ENCODE measurements at places on chromosomes 7 and 10. TPM values are rescaled to one million over a fixed set of nuclear protein-coding genes. Genes with fewer than 3 reads are reported as not detected.

DNA sequence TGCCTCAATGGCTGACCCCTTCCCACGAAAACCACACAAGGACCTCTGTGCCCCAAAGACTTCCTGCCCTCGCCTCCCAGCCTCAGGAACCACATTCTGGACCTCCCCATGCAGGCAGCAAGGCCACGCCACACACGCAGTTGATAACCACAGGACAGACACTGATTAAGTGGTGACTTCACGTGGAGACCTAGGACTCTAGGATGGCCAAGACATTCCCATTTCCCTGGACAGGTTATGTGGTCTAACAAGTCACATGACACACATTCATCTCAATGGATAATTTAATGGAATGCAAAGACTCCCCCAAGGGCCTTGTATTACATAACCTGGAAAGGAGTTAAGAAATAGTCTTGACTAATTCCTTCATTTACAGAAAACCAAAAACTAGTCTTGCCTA, 110.2 kb downstream of the LARP4B start:
- H3K36me3 ChIP-seq: peaks cover 98% of the 10 kb centered on the region
- no peak for DNase-seq
- no peaks in the 10 kb centered on the region for H3K27me3 ChIP-seq
- H3K4me1 ChIP-seq: no peaks in the 10 kb centered on the region

DNA sequence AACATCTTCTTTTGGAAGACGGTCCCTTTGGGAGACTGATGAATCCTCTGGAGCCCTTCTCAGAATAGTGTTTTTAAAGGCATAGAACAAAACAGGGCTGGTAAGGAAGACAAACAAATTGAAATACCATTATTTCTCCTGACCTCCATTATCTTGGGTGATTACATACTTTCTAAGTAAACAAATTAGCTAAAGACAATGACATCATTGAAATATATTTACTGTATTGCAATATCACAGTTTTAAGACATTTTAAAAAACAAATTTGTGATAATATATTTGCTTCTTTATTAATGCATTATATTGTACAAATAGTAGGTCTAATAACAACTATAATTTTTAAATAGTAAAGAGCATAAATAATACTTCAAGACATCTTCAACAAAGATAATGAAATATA, 152.2 kb upstream of the CDK1 start:
- H3K27ac ChIP-seq: no peak overlapping the region
- H3K27me3 ChIP-seq: no peaks in the 10 kb centered on the region
- H3K4me1 ChIP-seq: no peaks in the 10 kb centered on the region
- H3K36me3 ChIP-seq: no peaks in the 10 kb centered on the region
- DNase-seq: no peak

GRCh38 chr10:49568235-49568634, 29.3 kb upstream of the ERCC6 start:
- H3K36me3 ChIP-seq: no peaks in the 10 kb centered on the region
- H3K27ac ChIP-seq: no peak overlapping the region
- no peak for DNase-seq
- H3K4me3 ChIP-seq: no peak overlapping the region

- no peaks in the 10 kb centered on the region for H3K4me1 ChIP-seq
- no peak for DNase-seq
These were observed 245.9 kb downstream of the SKAP2 start for GRCh38 chr7:26618449-26618848.

DNA sequence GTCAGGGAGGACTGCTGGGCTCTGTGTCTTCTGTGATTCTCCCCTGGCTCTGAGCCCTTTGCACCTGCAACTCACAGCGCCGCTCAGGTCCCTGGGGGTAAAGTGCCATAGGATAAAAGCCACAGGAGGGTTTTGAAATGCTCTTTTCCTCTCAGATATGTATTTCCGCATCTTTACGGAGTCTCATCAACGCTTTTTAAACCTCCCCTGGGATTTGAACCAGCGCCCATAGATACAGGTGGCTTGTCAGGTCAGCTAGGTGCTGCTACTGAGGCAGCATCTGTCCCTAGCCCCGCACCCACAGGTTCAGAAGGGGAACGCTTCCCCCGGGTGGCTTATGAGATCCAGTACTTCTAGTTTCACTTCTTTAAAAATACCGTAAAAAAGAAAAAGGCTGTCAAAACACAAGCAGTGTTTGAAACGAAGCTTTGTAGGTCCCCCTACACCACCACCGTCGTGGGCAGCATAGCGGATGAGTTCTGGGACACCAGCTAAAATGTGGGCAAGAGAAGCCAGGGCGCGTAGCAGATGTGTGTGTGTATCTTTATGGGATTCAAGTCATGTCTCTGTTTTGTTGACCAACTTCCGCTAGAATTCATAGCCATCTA, 173.5 kb downstream of the CUX1 start:
- no peak overlapping the region for H3K27ac ChIP-seq
- H3K36me3 ChIP-seq: no peaks in the 10 kb centered on the region
- H3K4me1 ChIP-seq: peaks cover 14% of the 10 kb centered on the region
- H3K4me3 ChIP-seq: no peak overlapping the region
- H3K27me3 ChIP-seq: no peaks in the 10 kb centered on the region

DNA sequence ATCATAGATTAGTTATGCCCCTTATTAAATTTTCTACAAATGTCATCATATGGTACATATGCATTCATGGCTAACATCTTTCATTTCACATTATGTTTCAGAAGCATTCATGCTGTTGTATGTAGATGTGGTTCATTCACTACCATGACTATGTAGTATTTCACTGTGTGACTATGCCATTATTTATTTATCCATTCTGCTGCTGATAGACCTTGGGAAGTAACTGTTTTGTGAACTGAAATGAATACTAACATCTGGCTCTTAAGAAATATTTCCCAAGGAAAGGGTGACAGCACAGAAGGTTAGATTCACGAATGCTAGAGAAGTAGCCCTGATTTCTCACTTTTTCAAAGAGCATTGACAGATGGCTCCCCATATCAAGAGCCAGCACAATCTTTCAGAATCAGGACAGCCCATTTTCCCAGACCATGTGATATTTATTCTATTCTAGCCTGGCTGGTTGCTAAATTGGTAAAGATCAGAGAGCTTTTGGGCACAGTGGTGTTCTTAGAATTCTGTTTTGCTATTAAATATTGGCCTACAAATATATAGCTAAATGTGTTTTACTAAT, 157.4 kb downstream of the DYNC1I1 start:
- H3K4me3 ChIP-seq: no peak overlapping the region
- H3K27me3 ChIP-seq: no peaks in the 10 kb centered on the region
- no peak overlapping the region for H3K27ac ChIP-seq

DNA sequence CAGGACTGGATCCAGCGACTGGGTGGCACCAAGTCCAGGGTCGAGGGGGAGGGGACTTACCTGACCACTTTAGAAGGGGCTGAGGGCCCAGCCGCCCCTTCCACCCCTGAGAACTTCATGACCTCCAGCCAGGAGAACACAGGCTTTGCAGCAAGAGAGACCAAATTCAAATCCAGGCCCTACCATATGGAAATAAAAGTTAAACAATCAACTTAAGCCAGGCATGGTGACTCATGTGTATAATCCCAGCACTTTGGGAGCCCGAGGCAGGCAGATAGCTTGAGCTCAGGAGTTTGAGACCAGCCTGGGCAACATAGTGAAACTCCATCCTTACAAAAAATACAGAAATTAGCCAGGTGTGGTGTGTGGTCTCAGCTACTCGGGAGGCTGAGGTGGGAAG, 61.9 kb downstream of the COL13A1 start:
- no peaks in the 10 kb centered on the region for H3K27me3 ChIP-seq
- no peaks in the 10 kb centered on the region for H3K36me3 ChIP-seq
- H3K4me1 ChIP-seq: peaks cover 38% of the 10 kb centered on the region
- no peak overlapping the region for H3K4me3 ChIP-seq
- H3K27ac ChIP-seq: no peak overlapping the region
- DNase-seq: no peak

- peaks cover 41% of the 10 kb centered on the region for H3K4me1 ChIP-seq
- peak overlapping the region; percentile 63 for H3K27ac ChIP-seq
- H3K27me3 ChIP-seq: no peaks in the 10 kb centered on the region
- no peak overlapping the region for H3K4me3 ChIP-seq
- DNase-seq: no peak
- no peaks in the 10 kb centered on the region for H3K36me3 ChIP-seq
These were observed 30.0 kb downstream of the TACC2 start for GRCh38 chr10:122018951-122019413.

DNA sequence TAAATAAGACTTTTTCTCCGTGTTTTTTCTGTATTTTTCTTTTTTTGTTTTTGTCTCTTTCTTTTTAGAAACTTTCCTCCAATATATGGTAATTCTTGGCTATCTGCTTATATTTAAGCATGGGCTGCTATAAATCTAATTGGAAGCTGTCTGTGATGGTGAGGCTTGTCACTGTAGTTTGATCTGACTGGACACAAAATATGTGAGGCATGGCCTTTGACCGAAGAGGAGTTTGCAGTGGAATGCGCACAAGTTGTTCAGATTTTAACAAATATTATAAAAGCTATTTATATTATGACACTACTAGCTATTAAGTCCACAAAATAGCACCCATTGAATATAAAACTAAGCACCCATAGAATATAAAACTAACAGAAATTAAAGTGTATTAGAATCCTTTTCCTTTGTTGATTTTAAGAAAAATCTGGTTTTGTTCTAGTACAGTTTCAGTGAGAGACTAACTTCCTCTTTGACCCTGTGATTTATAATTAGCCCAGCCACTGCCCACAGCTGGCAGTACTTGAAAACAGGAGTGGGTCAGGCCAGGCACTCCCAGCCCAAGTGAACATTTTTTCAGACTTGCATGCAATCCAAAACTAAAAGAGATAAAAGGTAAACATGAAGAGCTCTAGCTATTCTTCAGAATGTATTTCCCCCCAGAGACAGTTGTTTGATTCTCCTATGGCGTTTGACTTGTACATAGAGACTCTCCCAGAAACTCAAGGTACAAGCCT, 69.9 kb upstream of the FGL2 start:
- H3K27ac ChIP-seq: peak overlapping the region; percentile 53
- DNase-seq: peak; percentile 53
- H3K27me3 ChIP-seq: no peaks in the 10 kb centered on the region
- H3K4me3 ChIP-seq: no peak overlapping the region
- no peaks in the 10 kb centered on the region for H3K36me3 ChIP-seq

GRCh38 chr7:2242541-2243429, 759 bp downstream of the NUDT1 start:
- H3K36me3 ChIP-seq: peaks cover 18% of the 10 kb centered on the region
- peak overlapping the region; percentile 68 for H3K27ac ChIP-seq
- H3K4me1 ChIP-seq: peaks cover 29% of the 10 kb centered on the region
- peak overlapping the region; percentile 90 for H3K4me3 ChIP-seq
- no peak for DNase-seq
- no peaks in the 10 kb centered on the region for H3K27me3 ChIP-seq

DNA sequence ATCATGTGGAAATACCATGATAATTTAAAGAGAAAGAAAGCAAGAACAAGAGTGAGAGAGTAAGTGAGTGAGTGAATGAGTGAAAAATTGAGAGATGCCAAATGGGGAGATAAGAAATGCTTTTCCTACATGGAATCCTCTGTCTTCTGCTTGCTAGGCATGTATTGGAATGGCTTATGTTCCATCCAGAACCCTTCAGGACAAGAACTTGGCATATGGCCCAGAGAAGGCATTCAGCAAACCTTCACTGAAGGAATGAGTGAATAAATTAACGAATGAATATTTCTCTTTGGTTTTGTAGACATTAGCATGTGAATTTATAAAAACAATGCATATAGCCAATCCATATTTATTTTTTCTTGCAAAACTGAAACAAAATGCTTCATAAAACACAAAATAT, 162.2 kb downstream of the LRRTM3 start:
- DNase-seq: no peak
- no peaks in the 10 kb centered on the region for H3K36me3 ChIP-seq
- no peak overlapping the region for H3K27ac ChIP-seq
- H3K27me3 ChIP-seq: no peaks in the 10 kb centered on the region
- H3K4me3 ChIP-seq: no peak overlapping the region
- peaks cover 13% of the 10 kb centered on the region for H3K4me1 ChIP-seq

DNA sequence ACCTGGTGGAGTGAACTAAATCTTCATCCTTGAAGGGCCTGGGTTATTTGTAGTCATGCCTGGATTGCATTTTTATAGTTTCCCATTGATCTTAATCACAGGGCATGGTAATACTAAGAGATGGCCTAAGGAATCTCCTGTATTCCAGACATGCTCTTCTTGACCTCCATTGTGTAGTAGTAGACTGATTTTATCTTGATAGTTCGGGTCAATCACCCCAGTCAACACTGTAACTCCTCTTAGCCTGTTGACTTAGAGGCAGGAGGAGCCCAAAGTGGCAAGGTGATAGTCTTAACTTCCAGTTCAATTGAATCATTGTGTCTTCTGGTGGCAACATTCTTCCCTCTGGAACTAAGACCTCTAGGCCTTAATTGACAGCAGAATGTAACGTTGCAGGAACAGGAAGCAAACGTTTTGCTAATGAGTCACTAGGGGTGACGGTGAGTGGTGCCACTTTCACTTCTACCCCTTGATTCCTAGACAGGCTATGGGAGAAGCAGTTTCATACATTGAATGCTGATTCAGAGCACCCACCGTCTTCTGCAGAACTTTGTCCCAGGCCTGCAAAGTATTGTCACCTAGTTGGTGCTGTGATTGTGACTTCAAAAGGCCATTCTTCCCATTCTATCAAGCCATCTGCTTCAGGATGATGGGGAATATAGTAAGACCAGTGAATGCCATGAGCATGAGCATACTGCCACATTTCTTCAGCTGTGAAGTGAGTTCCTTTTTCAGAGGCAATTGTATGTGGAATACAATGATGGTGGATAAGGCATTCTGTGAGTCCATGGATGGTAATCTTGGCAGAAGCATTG, 24.0 kb upstream of the PAPSS2 start:
- no peak overlapping the region for H3K27ac ChIP-seq
- peak; percentile 82 for DNase-seq
- H3K36me3 ChIP-seq: no peaks in the 10 kb centered on the region

DNA sequence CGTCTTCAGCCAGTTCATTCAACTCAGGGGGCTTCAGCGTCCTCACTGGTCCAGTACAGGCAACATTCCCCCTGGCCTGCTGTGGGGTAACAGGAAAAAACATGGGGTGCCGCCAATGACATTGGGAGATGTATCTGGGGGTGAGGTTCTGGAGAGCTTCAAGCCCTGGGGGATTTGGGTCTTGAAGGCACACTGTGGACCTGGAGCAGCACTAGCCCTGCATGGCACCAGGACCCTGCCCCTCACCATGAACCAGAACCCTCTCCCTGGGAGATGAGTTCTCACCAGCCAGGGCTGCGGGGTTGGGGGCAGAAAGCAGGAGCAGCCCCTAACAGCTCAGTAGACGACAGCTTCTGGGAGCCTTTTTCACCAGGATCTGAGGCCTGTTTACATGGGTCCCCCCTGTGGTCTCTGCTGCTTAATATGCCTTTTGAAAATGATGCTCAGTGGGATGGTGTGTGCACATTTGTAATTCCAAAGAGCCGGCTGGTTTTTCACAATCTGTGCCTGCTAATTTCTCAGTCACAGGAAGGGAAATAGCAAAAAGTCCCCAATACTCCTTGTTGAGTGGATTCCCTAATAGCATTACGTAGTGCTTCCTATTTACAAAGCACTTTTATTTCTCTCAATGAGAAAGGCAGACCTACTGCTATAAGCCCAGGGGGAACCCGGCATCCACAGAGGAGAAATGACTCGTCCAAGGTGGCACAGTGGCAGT, 509.5 kb downstream of the RPS24 start:
- H3K27me3 ChIP-seq: no peaks in the 10 kb centered on the region
- DNase-seq: no peak

The ZMIZ2 gene
- 36.0 TPM for total RNA-seq

The PLXDC2 gene
- total RNA-seq: 46.5 TPM

The LLCFC1 gene
- not detected for total RNA-seq

The SGMS1 gene
- 132 TPM for total RNA-seq

The ANKRD30A gene
- total RNA-seq: not detected
